ENCODE measurements at places on chromosomes 7 and 10. TPM values are rescaled to one million over a fixed set of nuclear protein-coding genes. Genes with fewer than 3 reads are reported as not detected.
A peak's percentile ranks its signal among the peaks of the same experiment; 100 is the strongest.

BAG3 gene
- 24.9 TPM for total RNA-seq

DNA sequence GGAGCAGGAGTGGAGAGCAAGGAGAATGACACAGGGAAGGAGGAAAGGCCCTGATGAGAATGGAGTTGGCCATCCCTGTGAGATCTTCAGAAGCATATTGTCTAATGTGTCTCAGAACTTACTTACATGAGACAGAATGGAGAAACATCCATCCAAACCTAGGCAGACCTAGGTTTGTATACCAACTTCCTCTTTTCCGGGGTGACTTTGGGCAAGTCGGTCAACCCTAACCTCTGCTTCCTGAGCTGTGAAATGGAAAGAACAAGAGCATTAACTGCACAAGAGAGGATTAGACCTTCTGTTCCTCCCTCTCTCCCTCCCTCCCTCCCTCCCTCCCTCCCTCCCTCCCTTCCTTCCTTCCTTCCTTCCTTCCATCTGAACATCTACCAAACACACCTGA, 4.5 kb downstream of the GHRHR start:
- no peak for DNase-seq

DNA sequence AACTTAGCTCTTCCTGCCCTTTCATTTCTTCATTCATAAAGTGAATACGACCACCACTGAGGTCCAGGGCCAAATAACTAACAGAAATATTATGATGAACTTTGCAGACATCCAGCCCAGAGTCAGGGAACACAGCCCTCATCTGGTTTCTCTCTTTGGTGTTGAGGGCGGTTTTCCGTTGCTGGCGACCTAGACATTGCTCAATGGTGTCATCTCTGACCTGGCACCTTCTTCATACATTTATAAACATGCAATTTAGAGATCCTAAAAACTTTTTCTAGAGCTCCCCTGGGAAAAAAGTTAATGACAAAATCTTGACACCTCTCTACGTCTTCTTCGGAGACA, 324 bp upstream of the TET1 start:
- DNase-seq: no peak

CTAGE4 gene
- total RNA-seq: 2.5 TPM

GRCh38 chr10:75548356-75548755, 116.9 kb downstream of the LRMDA start:
- no peak for DNase-seq

GRCh38 chr10:93211991-93212390, 138.3 kb downstream of the CYP26A1 start:
- no peak for DNase-seq

DDC gene
- total RNA-seq: 29.9 TPM

DNA sequence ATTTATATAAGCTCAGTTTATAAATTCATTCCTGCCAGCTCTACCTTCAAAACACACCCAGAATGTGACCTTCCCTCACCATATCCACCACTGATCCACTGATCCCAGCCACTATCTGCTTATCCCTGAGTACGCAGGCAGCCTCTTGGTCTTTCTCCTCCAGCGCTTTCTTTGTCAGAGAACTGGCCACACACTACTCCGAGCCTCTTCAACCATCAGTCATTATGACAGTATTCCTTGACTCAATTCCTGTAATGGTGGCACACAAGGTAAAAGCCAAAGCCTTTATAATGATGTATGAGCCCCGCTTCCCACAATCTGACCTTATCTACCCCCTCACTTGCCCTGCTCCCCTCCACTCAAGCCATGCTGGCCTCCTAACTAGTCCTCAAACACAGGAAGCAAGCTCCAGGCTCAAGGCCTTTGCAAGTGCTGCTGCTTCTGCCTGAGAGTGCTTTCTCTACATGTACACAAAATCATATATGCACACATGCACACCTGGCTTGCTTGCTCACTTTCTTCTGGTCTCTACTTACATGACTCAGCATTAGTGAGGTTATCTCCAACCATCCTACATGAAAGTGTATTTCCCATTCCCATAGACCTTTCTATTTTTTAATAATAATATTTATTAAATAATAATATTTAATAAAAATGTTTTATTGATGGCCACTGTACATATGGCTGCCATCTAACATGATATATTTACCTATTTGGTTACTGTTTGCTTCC, 150.4 kb upstream of the FEZF1 start:
- no peak for DNase-seq

SFRP4 gene
- 4.4 TPM for total RNA-seq

DNA sequence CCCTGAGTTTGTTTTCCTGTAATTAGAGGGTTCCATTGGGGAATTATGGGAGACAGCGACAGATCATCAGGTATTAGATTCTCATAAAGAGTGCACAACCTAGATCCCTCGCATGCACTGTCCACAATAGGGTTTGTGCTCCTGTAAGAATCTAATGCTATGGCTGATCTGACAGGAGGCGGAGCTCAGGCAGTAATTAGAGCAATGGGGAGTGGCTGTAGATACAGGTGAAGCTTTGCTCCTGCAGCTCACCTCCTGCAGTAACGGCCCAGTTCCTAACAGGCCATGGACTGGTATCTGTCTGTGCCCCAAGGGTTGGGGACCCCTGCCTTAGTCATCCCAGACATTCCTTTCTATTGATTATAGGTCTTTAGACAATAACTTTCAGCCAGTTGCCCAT, 894 bp upstream of the ZSCAN21 start:
- DNase-seq: no peak

GRCh38 chr10:28743576-28743975, 66.3 kb downstream of the BAMBI start:
- DNase-seq: no peak

DNA sequence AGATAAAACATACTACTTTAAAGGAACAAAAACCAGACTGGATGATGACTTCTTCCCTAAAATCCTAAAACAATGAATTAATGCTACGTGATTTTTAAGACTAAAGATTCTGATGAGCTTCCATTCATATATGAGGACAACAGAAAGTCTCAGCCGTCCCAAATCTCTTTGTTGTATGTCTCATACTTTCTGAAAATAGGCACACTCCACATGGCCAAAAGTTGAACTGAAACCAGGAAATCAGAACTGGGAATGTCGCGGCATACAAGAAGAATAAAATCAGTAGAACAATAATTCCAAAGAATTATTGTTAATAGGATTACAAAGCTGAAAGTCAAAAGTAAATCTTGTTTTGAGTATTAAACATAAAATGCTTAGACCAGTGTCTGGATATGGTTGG, 195.4 kb upstream of the GHITM start:
- DNase-seq: no peak

CHN2 gene
- total RNA-seq: 34.0 TPM

PSTK gene
- total RNA-seq: 4.6 TPM

DNA sequence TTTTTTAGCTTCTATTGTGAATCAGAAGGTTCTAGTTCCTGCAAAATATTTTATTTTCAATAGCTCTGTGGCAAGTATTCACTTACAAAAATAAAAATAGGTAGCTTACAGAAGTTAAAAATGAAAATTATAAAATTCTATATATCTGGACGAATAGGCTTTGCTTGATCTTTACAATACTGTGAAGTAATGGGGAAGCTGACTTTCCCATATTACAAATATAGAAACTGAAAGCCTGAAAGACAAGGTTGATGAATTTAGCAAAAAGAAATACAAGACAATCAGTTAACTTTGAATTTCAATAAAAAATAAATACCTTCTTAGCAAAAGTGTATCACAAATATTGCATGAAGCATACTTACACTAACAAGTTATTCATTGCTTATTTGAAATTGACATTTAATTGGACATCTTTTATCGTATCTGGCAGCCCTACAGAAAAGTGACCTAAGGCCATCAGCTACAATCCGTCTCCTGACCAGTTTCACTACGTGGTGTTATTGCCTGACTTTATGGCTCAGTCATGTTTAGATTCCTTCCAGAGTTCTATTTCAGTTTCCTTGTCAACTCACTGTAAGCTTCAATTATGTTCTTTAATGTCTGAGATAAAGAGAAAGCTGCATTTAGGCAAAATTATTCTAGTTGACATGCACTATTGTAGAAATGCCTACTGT, 310.5 kb upstream of the HGF start:
- no peak for DNase-seq

DNA sequence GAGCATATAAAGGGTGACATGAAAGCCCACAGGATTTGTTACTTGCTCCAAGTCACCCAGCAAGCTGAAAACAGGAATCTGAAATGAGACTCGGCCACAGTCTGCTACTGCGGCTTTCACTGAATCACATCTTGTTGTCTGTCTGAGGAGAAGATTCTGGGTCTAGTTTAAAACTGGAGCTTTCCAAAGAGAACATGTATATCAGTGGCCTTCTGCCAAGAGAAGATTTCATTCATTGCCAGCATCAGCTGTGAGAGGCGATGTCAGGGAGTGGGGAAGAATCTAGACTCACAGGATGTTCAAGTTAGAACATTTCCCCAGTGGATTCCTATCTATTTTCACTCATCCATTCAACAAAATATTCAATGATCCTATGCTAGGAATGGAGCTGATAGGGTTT, 122.8 kb downstream of the GALNT17 start:
- no peak for DNase-seq

GRCh38 chr7:104231054-104232046, 23.5 kb upstream of the ORC5 start:
- DNase-seq: no peak

PIP gene
- not detected for total RNA-seq

- no peak for DNase-seq
These were observed 6.8 kb downstream of the RSBN1L start for GRCh38 chr7:77702968-77703472.

DNA sequence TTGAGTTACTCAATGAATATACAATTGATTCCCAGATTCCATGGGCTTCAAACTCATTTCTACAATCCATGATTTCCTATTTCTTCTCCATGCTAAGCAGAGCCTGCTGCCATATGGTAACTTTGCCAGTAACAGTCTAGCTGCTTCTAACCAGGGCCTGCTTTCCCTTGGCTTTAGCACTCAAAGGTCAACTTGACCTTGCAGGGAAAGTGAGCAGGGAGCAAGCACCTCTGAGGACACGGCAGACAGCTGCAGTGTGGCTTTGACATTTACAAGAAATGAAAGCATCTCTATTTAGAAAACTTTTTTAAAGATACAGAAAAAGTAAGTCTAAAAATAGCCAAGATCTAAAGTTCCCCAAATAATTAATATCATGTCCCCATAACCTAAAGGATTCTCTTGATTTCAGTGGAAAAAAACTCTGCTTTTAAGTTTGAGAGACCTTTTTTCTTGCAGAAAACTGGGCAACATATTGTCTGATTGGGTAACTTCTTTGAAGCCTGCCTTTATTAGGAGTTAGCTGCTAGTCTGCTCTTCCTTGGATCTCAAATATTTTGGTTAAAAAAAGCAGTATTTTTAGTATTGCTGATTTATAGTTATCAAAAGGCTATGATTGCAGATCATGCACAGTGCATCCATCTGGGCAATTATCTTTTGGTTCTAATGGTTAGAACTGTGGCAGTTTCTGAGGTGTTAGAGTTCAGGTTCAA, 257.9 kb downstream of the AHR start:
- DNase-seq: no peak

DNA sequence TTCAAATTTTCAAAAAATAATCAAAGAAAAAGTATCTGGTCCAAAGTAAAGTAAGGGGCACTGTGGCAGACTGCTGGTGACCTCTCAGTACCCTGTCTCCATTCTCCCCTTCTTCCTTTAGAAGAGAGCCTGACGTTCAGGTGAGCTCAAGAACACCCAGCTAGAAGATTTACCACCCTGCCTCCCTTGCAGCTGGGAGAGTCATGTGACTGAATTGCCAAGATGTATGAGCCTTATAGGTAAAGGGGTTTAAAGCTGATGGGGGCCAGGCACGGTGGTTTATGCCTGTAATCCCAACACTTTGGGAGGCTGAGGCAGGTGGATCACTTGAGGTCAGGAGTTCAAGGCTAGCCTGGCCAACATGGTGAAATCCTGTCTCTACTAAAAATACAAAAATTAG, 86.3 kb upstream of the NANOS1 start:
- peak; percentile 7 for DNase-seq

- DNase-seq: no peak
These were observed 244.9 kb upstream of the NEBL start for GRCh38 chr10:21141946-21142492.

DNA sequence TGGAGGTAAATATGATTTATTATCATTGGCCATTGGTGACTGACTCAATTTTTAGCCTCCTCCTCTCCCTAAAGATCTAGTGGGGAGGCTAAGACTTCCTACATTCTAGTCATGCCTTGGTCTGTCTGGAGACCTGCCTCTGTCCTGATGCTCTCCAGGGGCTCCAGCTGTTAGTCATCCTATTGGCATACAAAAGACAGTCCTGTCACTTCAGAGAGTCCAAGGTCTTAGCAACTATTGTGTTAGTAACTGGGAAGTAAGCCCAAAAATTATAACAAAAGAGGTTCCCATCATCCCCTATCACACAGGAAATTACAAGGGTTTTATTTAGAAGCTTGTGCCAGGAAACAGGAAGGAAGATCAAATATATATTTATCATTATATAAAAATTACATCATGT, 400.6 kb upstream of the VSTM2A start:
- DNase-seq: no peak

DNA sequence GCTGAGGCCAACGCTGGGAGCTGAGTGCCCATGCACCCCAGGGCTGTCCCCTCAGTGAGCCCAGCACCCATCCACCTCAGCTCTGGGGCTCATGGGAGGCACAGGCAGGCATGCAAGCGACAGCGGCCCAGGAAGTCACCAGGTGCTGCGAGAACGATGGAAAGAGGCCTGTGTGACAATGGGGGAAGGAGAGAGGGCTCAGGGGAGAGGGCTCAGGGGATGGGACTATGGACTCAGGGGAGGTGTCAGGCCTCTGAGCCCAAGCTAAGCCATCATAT, 292.5 kb downstream of the WDR37 start:
- no peak for DNase-seq

GRCh38 chr10:103423748-103424147, 27.3 kb downstream of the PDCD11 start:
- DNase-seq: no peak

LIPJ gene
- total RNA-seq: 0.29 TPM

GRCh38 chr10:31028081-31028480, 3.6 kb downstream of the ZNF438 start:
- no peak for DNase-seq

HSPB1 gene
- total RNA-seq: 228 TPM

KCNIP2 gene
- total RNA-seq: 1.4 TPM

Data from type B pancreatic cell (in vitro differentiated cells).